ENCODE measurements at places on chromosomes 3 and 15.

DNA sequence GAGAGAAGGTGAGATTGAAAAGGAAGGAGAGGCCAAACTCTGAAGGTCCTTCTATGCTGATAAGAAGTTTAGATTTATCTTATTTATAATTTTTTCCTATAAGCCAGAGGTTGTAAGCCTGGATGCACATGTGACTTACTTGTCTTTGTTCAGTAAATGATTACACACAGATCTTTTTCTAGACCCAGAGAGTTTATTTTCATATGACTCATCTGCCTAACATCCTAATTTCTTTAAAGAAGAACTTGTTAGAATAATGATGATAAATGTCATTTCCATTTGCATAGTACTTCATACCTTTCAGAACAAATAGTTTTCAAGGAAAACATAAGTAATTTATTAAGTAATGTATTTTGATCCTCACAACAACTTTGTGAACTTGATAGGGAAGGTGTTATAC is 434.8 kb upstream of the DPH6 start:
- DNase-seq = no peak

DNA sequence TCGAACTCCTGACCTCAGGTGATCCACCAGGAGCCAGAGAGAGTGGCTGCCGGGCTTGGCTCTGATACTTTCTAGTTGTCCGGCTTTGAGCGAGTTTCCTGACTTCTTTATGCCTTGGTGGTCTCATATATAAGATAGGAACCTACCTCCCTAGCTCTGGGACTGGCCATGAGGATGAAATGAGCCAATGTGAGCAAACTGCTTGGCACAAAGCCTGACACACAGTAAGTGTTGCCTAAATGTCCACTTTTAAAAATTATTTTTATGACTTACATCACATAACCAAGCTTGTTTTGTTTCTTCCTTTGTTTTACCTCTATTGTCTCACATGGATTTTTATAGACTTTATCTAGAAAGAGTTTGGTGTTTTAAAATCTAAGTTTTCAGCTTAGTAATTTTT is 42.1 kb upstream of the CCDC174 start:
- no peak for DNase-seq

- DNase-seq = no peak
Measured at GRCh38 chr3:187795207-187795960, 50.1 kb upstream of the BCL6 start.

GRCh38 chr15:51917493-51917892 is 54.1 kb downstream of the LEO1 start:
- DNase-seq = no peak

GRCh38 chr15:92005154-92005553 is 151.6 kb downstream of the SLCO3A1 start:
- DNase-seq = no peak

- DNase-seq = no peak
Measured at GRCh38 chr3:48863122-48863521, 15.4 kb upstream of the PRKAR2A start.

GRCh38 chr3:52124766-52125165 is 29.5 kb downstream of the POC1A start:
- no peak for DNase-seq

DNA sequence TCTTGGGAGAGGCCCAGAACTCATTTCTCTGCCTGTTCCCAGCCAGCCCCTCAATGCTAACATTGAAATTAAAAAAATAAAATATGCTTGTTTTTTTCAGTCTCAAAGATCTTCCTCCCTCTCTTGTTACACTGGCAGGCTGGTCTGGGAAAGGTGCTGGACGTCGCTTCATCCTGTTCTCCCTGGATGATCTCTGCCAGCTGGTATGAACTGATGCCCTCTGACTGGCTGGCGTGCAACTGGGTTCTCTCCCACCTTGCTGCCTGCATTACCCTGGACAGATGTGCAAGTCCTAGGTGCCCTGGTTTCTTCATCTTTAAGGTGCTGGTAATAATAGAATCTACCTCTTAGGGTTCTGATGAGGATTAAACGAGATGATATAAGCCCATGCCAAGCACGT is 263.9 kb upstream of the PROK2 start:
- DNase-seq = no peak

- DNase-seq = no peak
Measured at GRCh38 chr15:78617516-78617915, 3.3 kb downstream of the CHRNA3 start.

- no peak for DNase-seq
Measured at GRCh38 chr3:43796041-43796596, 105.4 kb downstream of the ABHD5 start.

DNA sequence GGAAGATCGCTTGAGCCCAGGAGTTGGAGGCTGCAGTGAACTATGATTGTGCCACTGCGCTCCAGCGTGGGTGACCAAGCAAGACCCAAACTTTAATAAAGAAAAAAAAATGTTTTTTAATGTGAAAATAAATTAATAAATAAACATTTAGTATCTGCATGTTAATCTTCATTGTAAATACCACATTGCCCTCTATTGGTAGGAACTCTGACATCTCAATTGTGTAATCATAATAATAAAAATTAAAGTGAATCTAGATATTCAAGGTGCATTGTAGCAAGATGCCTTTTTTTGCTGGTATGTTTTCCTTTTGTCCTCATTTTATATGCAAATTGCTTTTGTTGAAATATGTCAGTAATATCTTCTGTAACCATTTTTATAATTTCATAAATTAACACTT is 95.0 kb upstream of the LIMD1 start:
- no peak for DNase-seq

DNA sequence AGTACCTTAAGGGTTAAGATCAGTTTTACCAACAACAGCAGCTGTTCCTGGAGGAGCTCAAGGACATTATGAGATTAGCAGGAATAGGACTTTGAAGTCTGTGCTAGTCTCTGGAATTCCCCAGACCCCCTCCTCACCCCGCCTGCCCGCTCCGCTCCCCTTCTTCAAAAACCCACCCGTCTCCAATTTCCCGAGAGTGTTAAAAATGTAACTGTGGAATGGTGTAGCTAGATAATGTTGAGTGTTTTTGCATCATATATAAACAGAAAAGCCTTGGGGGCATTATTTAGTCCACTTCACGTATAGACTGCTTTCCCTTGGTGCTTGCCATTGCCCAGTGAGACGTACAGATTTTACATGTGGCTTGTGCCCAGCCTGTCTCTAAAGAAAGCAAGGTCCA is 65.0 kb upstream of the SEMA6D start:
- DNase-seq = no peak

- DNase-seq = no peak
Measured at GRCh38 chr3:97278506-97278905, 464.1 kb downstream of the EPHA6 start.

All from NCI-H1930 (cell line).